Panc1 (cell line): ENCODE measurements at places on chromosomes 4 and X. TPM values are rescaled to one million over a fixed set of nuclear protein-coding genes. Genes with fewer than 3 reads are reported as not detected.

DNA sequence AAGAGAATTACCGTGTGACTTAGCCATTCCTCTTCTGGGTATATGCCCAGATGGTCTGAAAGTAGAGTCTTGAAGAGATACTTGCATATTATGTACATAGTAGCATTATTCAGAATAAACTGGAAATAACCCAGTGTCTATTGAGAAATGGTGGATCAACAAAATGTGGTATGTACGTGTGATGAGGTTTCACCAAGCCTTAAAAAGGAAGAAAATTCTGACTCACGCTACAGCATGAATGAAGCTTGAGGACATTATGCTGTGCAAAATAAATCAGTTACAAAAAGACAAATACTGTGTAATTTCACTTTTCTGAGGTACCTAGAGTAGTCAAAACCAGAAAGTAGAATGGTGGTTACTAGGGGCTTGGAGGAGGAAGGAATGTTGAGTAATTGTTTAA lies 37.3 kb downstream of the GBA3 start:
- DNase-seq: no peak

The HTN1 gene
- not detected for total RNA-seq

DNA sequence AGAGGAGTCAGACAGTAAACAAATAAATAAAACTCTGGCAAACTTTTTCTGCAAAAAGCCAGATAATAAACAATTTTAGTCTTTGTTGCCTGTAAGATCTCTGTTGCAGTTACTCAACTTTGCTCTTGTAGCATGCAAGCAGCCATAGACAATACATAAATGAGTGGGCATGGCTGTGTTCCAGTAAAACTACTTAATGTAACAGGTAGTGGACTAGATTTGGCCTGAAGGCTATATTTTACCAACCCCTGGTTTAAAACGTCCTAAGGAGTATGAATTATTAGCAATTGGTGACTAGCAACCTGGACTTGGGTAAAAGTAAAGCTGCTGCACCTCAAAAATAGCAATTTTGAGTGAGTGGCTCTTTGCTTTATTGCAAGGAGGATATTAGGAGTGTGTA lies 30.9 kb downstream of the SLAIN2 start:
- no peak for DNase-seq

The AADAT gene
- 2.8 TPM for total RNA-seq

DNA sequence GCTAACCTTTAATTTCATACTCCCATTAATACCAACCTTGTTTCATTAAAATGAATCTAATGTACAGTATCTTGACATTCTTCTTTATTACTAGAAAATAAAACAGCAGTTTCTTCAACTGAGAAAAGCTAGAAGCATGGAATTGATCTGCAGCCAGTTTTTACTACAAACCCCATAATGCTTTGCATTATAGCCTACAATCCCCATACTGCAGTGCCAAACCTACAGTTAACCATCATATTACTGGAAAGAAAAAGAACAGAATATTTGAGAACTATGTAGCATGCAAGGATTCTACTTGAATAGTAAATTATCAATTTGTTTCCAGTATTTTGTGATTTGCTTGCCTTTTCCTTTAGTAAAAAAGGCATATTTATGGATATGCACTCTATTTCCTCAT lies 3.2 kb upstream of the IL1RAPL1 start:
- DNase-seq: no peak

The TBX22 gene
- not detected for total RNA-seq

The MAEA gene
- total RNA-seq: 62.3 TPM

The PABPC5 gene
- not detected for total RNA-seq
